ENCODE measurements at places on chromosomes 12 and 14.

GRCh38 chr12:127012109-127012508, 1254.9 kb upstream of the TMEM132C start:
- DNase-seq = no peak

DNA sequence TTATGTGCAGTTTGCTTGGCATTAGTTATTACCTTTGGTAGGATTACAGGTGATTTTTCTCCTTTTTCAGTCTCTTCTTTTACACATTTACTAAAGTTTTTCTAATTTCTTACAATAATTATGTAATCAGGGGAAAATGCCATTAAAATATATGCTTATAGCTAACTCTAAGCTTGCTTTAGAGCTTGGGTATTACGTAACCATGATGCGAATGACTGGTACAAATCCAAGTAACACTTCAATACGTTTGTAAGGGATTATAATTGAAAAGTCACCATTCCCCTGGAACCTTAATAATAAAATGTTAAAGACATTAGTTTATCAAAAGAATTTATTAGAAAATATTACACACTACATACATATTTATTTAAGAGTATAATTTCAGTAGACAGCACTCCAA, 71.6 kb downstream of the SCAF11 start:
- DNase-seq = no peak

GRCh38 chr14:77066578-77067172, 31.4 kb upstream of the CIPC start:
- DNase-seq = no peak

DNA sequence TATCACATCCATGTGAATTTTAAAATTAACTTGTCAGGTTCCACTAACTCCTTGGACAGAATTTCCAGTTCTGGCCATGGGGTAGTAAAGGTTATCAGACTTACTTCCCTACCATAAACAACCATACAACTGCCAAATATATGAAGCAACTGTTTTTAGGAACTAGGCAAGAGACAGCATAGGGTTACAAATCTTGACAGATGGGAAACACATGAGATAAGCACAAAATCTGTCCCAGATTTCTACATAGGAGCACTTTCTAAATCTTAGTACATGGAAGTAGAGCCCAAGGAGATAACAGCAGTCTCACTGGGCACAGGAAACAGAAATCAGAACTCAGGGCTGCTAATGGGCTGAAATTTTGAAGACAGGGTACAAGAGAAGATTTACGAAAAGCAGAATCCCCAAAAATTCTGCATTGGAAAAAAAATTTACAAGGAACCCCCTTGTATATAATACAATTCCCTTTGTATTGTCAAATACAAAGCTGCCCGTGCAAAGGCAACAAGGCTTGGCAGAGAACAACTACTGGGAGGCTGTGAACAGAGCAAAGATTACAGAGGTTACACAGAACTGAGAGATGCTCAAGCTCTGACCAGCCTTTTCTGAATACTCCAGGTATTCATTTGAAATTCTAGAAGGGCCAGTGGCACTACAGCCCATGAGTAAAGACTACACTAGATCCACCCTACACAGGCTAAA, 43.2 kb downstream of the GALNT4 start:
- no peak for DNase-seq

DNA sequence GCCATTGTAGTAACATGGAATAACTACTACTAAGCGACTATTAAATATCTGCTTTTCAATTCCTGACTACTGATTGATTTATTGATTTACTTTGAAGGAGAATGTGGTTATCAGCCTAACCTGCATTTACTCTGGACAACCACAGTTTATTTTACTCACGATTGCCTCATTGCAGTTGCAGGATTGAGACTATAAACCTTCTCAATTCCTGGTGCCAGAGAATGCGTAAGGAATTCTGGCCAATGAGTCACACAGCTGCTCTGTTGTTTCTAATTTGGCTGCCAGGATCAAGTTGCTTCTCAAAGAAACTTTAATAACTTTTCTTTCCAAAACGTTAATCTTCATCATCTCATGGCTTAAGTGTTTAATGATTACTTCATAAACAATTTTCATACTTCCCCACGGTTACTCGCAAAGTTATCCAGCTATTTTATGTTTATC, 13.1 kb upstream of the TMTC1 start:
- peak; percentile 34 for DNase-seq

GRCh38 chr14:24426912-24427536, 2.4 kb downstream of the CBLN3 start:
- no peak for DNase-seq

DNA sequence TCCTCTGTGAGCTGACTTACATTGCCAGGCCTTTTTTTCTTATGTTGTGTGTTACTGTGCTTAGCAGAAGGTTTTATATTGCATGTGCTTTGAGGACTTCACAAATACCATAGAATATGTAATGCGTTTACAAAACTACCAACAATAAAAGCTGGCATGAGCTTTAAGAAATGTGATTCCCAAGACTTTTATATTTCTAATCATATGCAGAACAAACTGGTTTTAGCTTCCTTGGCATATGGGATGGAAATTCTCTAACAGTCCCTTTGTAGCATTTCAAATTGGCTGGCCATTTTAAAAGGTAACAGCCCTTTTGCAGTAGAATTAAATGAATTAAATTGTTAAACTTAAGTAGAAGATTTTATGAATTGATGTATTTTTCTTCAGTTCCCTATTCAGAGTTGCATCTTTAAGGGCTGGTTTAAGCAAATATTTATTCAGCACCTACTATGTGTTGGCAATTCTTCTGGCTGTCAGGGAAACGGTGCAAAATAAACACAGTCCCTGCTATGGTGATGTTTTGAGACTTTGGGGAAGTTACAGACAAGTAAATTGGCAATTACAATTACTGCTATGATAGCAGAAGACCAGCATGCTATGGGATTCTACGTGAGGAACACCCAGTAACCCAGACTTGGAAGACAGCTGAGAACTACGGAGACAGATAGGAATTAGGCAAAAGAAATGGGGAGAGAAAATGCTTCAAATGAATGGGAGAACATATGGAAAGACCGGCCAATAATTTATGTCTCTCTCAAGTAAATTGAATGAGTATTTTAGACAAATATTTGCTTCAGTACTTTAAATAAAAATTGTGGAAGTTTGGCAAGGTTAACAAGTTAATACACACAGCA, 446.4 kb downstream of the EGLN3 start:
- DNase-seq = no peak

DNA sequence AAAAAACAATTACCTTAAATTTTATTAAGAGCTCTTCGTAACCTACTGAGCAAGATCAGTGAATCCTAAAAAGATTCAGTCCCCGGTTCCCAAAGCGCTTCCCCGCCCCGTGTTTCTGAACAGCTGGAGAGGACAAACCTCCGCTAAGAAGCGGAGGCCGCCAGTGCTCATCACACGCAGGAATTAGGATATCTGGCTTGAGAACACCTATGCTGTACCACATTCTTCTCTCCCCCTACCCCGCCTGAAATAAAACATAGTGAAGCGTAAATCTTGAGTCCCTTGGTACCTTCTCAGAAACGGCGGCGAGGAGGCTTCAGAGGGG, 774 bp upstream of the WDR20 start:
- DNase-seq = no peak

DNA sequence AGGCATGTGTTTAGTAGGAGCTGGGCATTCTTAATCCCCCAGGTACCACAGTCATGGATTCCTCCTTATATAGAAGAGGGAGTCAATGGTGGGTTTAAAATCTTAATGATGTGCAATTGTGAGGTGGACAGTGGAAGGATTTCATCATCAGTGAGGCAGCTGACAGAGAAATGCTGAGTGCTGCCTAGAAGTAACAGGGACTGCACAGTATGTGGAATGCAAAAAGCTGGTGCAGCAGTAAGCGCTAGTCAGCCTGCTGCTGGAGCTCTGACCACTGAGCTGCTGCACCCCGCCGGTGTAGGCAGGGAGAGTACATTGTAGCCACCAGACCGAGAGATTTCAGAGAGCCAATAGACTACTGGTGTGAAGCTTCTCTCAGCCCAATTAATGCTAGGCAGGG, 80.5 kb upstream of the DACT1 start:
- DNase-seq = no peak

GRCh38 chr12:118055865-118056773, 4.9 kb downstream of the WSB2 start:
- DNase-seq = no peak
